ENCODE measurements at places on chromosomes 12 and 14.

DNA sequence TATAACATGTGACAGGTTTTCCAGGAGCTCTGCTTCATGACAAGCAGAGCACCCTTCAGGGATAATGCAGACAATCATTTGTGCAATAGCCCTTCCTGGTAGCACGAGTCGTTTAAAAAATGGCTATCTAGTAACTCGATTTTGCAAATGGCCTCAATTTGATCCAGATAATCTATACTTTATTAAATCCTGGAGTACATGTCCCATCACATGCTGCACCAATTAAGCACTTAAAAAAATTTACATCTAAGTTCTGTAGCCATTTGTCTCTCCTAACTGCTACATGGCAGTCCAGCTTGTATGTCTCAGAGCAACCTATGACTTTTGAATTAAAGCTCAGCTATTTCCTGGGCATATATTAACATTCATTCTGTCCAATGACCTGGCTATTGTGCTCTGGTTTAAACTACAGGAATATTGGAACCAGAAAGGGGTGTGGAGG lies 79.8 kb downstream of the TTC8 start:
- H3K4me1 ChIP-seq, result no peaks in the 10 kb centered on the region
- H3K27ac ChIP-seq, result no peak overlapping the region
- no peak for DNase-seq

- H3K27ac ChIP-seq, result no peak overlapping the region
- no peaks in the 10 kb centered on the region for H3K36me3 ChIP-seq
- H3K27me3 ChIP-seq, result no peaks in the 10 kb centered on the region
- no peak for DNase-seq
- no peak overlapping the region for H3K4me3 ChIP-seq
- H3K4me1 ChIP-seq, result no peaks in the 10 kb centered on the region
Observed at GRCh38 chr14:79528828-79529416, 682.4 kb downstream of the DIO2 start.

DNA sequence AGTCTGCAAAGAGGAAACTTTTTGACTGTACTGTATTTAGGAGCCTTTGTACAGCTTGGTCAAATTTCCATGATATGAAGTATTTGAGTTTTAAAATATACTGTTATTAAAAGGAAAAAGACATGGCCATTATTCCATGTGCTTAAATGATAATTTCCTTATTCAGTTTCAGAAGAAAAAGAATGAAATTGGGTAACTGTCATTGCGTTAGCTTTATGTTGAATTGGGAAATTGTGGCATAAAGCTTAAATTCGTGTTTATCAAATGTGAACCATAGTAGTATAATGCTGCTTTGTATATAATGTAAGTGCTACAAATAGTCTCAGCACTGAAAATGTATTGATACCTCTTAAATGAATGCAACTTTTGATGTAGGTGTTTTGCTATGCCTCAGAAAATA lies 64.9 kb downstream of the ETNK1 start:
- no peak overlapping the region for H3K27ac ChIP-seq
- DNase-seq, result no peak
- H3K36me3 ChIP-seq, result peaks cover 20% of the 10 kb centered on the region

DNA sequence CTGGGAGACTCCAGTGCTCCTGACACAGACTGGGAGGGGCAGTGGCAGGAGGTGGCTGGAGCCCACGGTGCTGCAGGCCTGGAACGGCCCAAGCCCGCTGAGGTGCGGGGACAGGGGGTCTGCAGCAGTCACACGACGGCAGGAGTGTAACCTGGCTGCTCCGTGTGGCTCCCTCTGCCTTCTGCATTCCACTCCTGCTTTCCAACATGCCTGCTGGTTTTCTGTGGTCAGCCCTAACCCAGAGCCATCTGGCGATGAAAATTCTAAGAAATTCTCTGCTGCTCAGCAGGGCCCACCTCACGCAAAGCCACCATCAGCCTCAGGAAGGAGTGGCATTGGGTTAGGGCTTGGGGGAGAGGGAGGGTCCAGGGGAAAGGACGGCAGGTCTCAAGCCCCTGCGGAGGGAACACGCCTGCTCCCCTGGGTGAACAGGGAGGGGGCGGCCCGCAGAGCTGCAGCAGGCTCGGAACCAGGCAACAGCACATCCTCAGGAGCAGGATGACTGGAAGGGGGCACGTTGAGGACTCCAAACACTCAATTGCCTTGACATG lies 5.0 kb upstream of the FBRSL1 start:
- H3K36me3 ChIP-seq, result no peaks in the 10 kb centered on the region
- no peaks in the 10 kb centered on the region for H3K27me3 ChIP-seq
- H3K4me3 ChIP-seq, result no peak overlapping the region
- no peak overlapping the region for H3K27ac ChIP-seq
- H3K4me1 ChIP-seq, result peaks cover 23% of the 10 kb centered on the region

DNA sequence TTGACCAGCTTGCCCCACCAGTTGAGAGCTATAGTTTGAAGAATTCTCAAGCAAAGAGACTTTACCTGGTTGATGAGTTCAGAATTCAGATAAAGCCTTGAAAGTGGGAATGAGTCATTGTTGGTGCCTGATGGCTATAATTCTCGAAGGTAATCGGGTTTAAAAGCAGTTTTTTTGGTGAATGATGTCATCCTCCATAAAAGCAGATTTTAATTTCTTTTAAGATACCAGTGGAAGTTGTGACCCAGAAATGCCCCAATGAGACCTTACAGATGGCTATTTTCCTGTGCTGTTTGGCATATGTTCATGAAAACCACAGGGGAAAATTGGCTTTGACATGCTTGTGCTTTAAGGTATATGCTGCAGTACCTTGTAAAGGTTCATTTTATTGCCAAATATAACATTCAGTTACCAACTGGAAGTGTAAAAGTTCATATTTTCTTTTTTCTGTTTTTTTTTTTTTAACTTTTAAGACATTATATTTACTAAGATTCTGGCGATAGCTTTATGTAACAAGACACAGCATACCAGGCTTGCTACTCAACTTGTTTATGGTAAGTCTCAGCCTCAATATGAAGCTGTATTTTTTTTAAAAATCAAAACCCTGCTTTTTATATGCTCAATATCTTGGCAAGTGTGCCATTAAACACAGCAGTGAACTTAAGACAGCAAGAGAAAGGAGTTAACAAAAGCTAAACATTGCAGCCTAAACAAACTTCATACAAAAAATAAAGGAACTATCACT lies 119.3 kb downstream of the LMNTD1 start:
- peaks cover 23% of the 10 kb centered on the region for H3K4me1 ChIP-seq
- H3K27me3 ChIP-seq, result peaks cover 26% of the 10 kb centered on the region
- no peak overlapping the region for H3K27ac ChIP-seq
- H3K36me3 ChIP-seq, result peaks cover 4% of the 10 kb centered on the region
- DNase-seq, result no peak
- no peak overlapping the region for H3K4me3 ChIP-seq

DNA sequence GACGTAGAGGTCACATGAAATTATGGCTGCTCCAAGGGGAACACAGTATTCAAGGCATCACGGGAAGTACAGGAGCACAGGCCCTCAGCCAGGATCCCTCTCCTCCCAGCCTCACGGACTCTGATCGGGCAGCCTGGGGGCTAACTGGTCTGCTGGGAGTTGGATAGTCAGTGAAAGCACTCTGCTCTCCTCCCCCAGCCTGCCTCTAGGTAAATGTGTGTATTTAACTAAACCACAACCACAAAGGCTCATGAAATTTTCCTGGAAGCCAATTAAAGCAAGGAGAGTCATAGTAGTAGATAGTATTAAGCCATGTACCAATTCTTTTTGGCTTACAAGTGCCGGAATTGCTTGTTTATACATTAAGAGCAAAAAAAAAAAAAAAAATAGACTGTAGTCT lies 254.3 kb downstream of the MSRB3 start:
- no peaks in the 10 kb centered on the region for H3K27me3 ChIP-seq
- no peak overlapping the region for H3K27ac ChIP-seq
- no peak for DNase-seq
- H3K36me3 ChIP-seq, result no peaks in the 10 kb centered on the region

DNA sequence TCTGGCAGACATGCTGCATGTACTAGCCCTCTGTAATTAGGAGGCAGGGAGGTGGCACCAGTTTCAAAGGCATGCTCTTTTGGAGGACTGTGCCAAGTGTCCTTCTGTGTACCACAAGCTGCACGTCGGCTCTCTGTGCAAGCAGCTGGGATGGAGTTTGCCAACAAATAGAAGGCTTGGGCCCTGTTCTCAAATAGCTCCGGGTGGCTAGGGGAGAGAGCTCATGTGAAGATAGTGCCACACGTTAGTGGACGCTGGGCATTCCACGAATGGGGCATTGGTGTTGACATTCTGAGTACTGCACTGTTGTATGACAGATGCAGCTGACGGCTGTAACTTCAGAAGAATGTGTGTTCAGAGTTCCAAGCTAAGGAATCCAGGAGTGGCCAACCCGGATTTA lies 4.4 kb downstream of the AACS start:
- H3K27ac ChIP-seq, result no peak overlapping the region
- H3K36me3 ChIP-seq, result peaks cover 13% of the 10 kb centered on the region
- DNase-seq, result no peak
- H3K4me1 ChIP-seq, result peaks cover 18% of the 10 kb centered on the region
- no peaks in the 10 kb centered on the region for H3K27me3 ChIP-seq
- no peak overlapping the region for H3K4me3 ChIP-seq

- H3K27me3 ChIP-seq, result no peaks in the 10 kb centered on the region
- DNase-seq, result no peak
- no peak overlapping the region for H3K27ac ChIP-seq
- no peak overlapping the region for H3K4me3 ChIP-seq
- H3K4me1 ChIP-seq, result no peaks in the 10 kb centered on the region
- H3K36me3 ChIP-seq, result no peaks in the 10 kb centered on the region
Observed at GRCh38 chr12:88494520-88494919, 85.8 kb downstream of the KITLG start.

DNA sequence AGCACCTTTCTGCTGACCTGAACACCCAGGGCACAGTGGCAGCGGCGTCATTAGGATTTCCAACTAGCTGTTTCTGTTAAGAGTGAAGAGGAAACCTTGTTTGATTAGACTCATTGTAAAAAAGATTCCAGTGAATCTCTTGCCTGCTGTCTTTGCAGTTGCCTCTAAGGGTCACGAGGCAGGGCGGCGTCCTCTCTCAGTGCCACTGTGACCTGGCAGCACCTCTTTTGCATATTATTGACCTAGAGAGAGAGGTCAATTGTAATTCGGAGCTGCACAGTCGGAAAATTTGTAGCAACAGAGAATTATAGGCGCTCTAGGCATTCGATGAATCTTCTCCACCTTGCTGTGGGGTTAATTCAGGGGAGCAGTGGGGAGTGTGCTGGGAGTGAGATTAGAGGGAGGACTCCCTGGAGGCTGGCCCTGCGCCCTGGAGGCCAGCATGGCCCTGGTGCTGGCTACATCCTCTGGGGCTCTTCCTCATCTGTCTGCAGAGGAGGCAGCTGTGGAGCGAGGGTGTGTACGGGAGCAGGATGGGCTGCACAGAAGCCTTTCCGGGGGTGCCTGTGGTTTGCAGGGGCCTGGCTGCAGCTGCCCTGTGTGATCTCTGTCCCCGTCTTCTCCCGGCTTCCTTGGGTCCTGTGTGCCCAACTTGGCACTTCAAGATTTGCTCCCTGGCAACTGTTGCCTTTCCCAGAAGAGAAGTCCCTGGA lies 14.3 kb downstream of the PACS2 start:
- H3K27me3 ChIP-seq, result no peaks in the 10 kb centered on the region
- H3K27ac ChIP-seq, result no peak overlapping the region
- no peak overlapping the region for H3K4me3 ChIP-seq
- DNase-seq, result no peak
- peaks cover 13% of the 10 kb centered on the region for H3K4me1 ChIP-seq

- no peak overlapping the region for H3K4me3 ChIP-seq
- H3K27ac ChIP-seq, result no peak overlapping the region
- no peak for DNase-seq
- no peaks in the 10 kb centered on the region for H3K27me3 ChIP-seq
- H3K36me3 ChIP-seq, result no peaks in the 10 kb centered on the region
Observed at GRCh38 chr12:98113548-98113947, 401.8 kb upstream of the TMPO start.

DNA sequence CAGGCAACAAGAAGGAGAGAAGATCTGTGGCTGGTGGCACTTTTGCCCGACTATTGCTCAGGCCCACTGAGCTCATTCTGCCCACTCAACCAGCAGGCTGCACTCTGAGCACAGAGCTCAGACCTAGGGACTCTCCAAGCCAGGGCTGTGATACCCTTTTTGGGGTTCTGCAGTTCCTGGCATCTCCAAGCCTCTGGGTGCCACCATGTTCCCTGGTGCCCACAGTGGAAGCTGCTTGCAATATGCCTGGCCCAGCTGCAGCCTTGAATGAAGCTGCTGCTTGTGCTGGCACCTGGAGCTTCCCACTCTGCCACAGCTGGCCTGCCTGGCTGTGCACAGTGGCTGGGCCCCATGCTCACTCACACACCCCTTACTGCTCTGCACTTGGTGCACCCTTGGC lies 236.1 kb downstream of the ADGRD1 start:
- no peak for DNase-seq
- H3K4me3 ChIP-seq, result no peak overlapping the region
- no peaks in the 10 kb centered on the region for H3K27me3 ChIP-seq

DNA sequence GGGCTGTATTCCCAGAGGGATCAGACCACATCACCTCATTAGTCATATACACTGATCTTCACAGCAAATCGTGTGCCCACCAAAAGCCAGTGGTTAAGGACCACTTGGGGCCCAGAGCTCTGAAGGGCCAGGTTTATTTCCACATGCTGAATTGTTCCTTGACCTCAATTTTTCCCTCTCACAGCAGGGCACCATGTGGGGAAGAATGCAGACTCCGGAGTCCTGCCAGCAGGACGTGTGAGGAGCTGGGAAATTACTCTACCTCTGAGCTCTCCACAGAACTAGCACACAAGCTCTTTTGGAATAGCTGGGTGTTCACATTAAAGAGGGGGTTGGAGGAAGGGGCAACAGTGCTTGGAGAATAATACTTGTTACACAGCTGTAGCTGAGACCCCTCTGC lies 57.6 kb upstream of the SEL1L start:
- H3K4me3 ChIP-seq, result no peak overlapping the region
- DNase-seq, result no peak
- peaks cover 3% of the 10 kb centered on the region for H3K27me3 ChIP-seq
- H3K4me1 ChIP-seq, result no peaks in the 10 kb centered on the region
- H3K27ac ChIP-seq, result no peak overlapping the region

DNA sequence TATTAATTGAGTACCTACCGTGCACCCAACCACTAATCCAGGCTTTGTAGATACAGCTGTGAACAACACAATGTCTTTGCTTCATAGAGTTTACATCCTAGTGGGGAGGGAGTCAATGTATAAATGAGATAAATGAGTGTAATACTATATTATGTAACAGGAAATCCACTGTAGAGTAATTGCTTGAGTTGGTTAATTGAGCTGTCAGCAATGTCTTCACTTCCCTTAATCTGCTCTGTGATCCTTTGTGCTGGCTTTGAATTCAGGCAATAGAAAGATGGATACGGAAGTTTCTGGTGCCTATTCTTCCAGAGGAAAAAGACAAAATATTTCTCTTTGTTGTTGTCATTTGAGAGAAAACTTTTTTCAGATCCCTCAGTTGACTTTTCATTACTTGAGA lies 104.0 kb upstream of the SLC16A7 start:
- no peaks in the 10 kb centered on the region for H3K4me1 ChIP-seq
- DNase-seq, result no peak
- H3K27ac ChIP-seq, result no peak overlapping the region
- no peaks in the 10 kb centered on the region for H3K36me3 ChIP-seq
- H3K27me3 ChIP-seq, result peaks cover 3% of the 10 kb centered on the region
- H3K4me3 ChIP-seq, result no peak overlapping the region

Measured in T-helper 2 cell treated with Interferon-gamma antibody and Interleukin-4, amounts not matched to agents 5 μg/mL and 100 μg/mL, for 36 hours (primary cell).